Left cardiac atrium (tissue), 4 donors: ENCODE measurements at places on chromosomes 1 and 21. TPM values are rescaled to one million over a fixed set of nuclear protein-coding genes. Genes with fewer than 3 reads are reported as not detected.

AGO4 gene
- 14.6 TPM for total RNA-seq

PRELP gene
- total RNA-seq: 47.4 TPM

PTPN22 gene
- 1.0 TPM for total RNA-seq

GBP6 gene
- not detected for total RNA-seq

KIAA0040 gene
- 28.5 TPM for total RNA-seq

SLC45A3 gene
- total RNA-seq: 1.3 TPM

MGST3 gene
- total RNA-seq: 436 TPM

IL6R gene
- 11.2 TPM for total RNA-seq

HEATR1 gene
- 13.0 TPM for total RNA-seq

USP21 gene
- total RNA-seq: 13.4 TPM

NTNG1 gene
- total RNA-seq: 1.2 TPM

CFAP57 gene
- total RNA-seq: 0.13 TPM

USF1 gene
- total RNA-seq: 33.7 TPM

IFI44L gene
- total RNA-seq: 20.7 TPM

CELA3B gene
- not detected for total RNA-seq

SLC25A24 gene
- 16.5 TPM for total RNA-seq

LRRC71 gene
- total RNA-seq: not detected

KDF1 gene
- total RNA-seq: 0.68 TPM

RXRG gene
- 5.3 TPM for total RNA-seq

NUP210L gene
- total RNA-seq: 0.74 TPM

GJB3 gene
- not detected for total RNA-seq

SPRR2E gene
- not detected for total RNA-seq

RPS6KA1 gene
- 9.3 TPM for total RNA-seq

OR2L13 gene
- not detected for total RNA-seq

FCGR2B gene
- total RNA-seq: 42.4 TPM

BSND gene
- not detected for total RNA-seq

ENAH gene
- total RNA-seq: 79.0 TPM

GIPC2 gene
- 3.1 TPM for total RNA-seq

TNFAIP8L2 gene
- 2.1 TPM for total RNA-seq

THRAP3 gene
- total RNA-seq: 77.0 TPM

LGR6 gene
- 6.0 TPM for total RNA-seq

INSRR gene
- 0.05 TPM for total RNA-seq

CAPZA1 gene
- total RNA-seq: 48.1 TPM

SYT14 gene
- not detected for total RNA-seq

GBP1 gene
- total RNA-seq: 14.3 TPM

SPRR1A gene
- not detected for total RNA-seq

IGSF5 gene
- 4.6 TPM for total RNA-seq

OR6N1 gene
- not detected for total RNA-seq

CA14 gene
- total RNA-seq: 5.7 TPM

MFSD2A gene
- total RNA-seq: 3.7 TPM

S100A7A gene
- total RNA-seq: not detected

C2CD2 gene
- total RNA-seq: 17.1 TPM

FMO3 gene
- 1.7 TPM for total RNA-seq

EPHA10 gene
- total RNA-seq: 0.16 TPM

HFM1 gene
- 3.5 TPM for total RNA-seq

EPHA2 gene
- 24.1 TPM for total RNA-seq

KIF26B gene
- 0.12 TPM for total RNA-seq

KRTAP19-3 gene
- not detected for total RNA-seq

BRDT gene
- not detected for total RNA-seq

RASSF5 gene
- total RNA-seq: 10.0 TPM
